ENCODE measurements at places on chromosomes 12 and 14.

DNA sequence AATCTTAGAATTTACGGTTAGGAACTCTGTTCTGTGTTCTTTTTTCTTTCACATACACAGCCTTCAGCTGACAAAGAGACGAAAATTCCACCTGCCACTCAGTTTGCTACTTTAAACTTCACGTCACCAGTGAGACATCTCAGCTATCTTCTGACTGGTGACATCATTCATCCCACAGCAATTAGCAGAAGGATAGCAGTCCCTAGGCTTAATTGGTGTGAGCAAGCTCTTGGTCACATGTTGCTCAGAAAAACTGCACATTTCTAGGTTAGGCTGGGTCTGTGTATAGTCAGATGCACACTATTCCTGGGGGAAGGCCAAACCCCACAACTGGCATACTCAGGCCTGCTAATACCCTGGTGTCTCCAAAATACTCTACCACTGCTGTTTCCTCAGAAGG is 23.9 kb downstream of the SLC7A7 start:
- DNase-seq = no peak

DNA sequence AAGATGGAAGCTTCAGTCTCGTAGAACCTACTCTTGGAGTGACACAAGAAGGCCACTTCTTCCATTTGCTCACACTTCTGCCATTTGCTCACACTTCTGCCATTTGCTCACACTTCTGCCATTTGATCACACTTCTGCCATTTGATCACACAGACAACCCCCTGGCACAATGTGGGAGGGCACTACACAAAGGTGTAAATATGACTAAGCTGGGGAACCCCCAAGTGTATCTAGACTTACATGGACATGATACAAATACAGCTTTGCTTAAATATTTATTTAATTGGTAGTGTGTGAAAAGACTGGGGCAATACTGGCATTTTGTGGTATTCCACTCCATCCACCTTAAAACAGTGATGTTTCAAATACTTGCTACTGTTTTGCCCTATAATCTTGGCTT is 296.2 kb upstream of the PPFIA2 start:
- DNase-seq = no peak

- no peak for DNase-seq
These were observed 4.5 kb upstream of the KRT4 start for GRCh38 chr12:52818388-52818787.

DNA sequence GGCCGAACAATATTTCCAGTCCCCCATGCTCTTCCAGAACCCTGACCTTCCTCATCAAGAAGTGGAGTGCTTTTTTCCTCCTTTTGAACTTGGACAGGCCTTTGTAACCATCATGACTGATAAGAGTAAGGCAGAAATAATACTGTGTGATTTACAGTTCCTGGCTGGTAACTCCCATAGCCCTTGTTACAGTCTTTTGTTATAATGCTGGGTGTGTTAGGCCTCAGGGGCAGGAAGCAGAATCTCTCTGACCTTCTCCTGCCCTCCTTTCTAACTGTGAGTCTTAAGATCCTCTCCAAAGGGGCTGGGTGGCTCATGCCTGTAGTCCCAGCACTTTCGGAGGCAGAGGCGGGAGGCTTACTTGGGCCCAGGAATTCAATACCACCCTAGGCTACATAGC is 59.5 kb downstream of the BCAT1 start:
- DNase-seq = no peak

GRCh38 chr14:30999038-30999773 is 26.2 kb upstream of the AP4S1 start:
- no peak for DNase-seq

DNA sequence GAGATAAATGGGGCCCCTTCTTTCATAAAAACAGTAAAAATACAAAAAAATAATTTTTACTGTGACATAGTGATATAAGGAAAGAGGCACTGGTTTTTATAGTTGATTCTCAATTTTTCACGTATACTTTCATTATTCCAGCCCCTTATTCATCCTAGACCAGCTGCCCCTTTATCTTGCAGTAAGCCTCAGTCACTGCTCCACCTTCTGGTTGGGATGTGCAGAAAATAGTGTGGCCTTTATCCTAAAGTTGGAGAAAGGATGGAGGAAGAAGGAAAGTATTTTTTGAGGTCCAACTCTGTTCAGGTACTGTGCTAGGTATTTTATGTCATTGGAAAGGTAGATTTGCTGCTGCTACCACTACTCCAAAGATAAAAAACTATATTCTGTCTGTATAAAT is 172.7 kb downstream of the ANO6 start:
- no peak for DNase-seq

DNA sequence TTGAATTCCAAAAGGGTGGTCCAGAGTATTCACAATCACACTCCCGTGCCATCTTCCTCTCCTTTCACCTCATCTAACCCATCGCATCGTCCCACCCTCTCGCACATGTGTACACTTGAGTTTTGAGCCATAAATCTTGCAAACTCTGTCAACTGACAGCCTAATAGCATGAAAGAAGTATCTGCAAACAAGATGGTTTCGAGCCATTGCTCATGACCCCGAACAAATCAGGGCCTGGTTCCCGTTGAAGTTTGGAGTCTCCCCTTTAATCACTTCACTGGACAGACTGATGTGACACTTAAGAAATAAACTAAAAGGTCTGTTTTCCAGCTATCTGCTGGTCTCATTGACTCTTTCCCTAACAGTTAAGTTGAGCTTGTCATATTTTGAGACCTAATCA is 223.6 kb upstream of the SOX5 start:
- DNase-seq = no peak

DNA sequence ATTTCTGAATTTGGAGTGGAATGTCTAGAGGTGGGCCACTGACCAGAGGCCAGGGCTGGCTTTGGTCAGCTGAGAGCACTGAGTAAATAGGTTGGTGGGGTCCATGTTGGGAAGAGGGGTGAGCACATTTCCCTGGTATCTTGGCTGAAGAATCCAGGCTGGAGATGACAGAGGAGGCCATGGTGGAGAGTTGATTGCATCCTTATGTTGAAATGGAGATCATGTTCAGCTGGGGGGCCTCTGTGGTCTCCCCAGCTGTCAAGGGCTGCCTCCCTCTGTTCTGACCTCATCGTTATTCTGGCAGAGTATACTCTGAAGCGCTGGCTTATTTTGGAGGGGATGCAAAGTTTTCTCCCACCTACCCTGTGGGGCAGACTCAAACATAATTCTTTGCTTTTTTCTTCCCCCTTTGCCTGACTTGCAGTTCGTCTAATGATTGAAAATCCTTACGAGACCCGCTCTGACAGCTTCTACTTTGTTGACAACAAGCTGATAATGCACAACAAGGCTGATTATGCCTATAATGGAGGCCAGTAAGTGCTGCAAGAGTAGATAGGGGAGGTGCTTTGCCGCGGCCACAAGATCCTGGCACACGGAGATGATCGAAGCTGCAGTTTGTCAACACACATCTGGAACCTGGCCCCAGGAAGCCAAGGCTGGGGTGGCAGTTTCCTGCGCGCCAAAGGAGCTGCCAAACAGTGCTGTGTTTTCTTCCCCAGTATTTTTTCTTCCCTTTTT is 6.0 kb upstream of the ACADS start:
- DNase-seq = no peak
